Activated CD8-positive, alpha-beta memory T cell treated with anti-CD3 and anti-CD28 coated beads, Interleukin-2, amount 50 U/mL, for 4 hours (primary cell): ENCODE measurements at places on chromosomes 13 and 19.
A peak's percentile ranks its signal among the peaks of the same experiment; 100 is the strongest.

- no peak for DNase-seq
These were observed 13.4 kb downstream of the SERP2 start for GRCh38 chr13:44386913-44387556.

DNA sequence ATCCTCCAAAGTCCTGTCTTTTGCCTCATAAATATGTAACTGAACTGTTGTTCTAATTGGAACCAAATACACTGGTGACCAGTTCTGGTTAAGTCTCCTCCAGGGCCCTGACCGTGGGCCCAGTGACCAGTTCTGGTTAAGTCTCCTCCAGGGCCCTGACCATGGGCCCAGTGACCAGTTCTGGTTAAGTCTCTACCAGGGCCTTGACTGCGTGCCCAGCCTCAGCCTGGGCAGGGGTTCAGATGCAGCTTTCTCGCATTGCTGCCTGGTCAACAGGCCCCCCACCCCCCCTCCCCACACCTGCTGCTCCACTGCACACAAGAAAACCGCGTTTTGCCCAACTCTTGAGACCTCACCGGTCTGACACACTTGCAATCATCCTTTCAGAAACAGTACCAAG is 3.8 kb upstream of the GRTP1 start:
- DNase-seq = no peak

GRCh38 chr13:111303559-111303958 is 16.9 kb upstream of the TEX29 start:
- DNase-seq = no peak

- DNase-seq = peak; percentile 71
These were observed 12.7 kb downstream of the NPAS1 start for GRCh38 chr19:47032171-47032811.

DNA sequence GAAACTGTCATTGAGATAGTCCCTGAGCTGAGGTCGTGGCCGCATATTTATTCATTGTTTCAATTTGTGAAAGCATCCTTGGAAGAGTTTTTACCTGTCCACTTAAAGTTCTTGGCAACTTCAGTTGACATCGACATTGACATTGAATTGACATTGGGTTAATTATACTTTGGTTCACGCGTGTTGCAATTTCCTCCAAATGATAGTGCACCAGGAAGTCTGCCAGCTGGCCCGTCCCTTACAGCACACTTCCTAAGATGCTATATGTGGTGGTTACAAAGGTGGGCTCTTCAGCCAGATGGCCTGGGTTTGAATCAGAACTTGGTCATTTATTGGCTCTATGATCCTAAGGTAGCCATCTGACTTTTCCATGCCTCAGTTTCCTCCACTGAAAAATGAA is 176.0 kb downstream of the FGF14 start:
- DNase-seq = no peak

GRCh38 chr13:104635879-104636278 is 1569.7 kb upstream of the SLC10A2 start:
- no peak for DNase-seq

DNA sequence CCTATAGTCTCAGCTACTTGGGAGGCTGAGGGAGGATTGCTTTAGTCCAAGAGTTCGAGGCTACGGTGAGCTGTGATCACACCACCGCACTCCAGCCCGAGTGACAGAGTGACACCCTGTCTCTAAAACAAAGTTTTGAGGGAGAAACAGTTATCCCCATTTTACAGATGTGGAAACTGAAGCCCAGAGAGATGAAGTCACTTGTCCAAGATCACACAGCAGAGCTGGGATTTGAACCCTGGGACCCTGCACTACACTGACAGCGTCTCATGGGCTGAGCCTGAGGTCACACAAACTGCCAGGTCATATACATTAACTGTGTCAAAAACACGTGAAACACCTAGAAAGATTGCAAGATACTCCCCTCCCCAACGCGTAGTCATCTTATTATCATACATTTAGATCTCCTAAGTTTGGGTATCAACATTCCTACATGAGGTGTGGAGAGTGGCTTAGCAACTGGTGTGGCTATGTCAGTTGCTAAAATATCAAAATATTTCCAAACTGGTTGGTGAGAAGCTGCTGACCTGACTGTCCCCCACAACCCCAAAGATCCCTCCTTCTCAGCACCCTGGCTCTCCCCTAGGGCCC is 8.2 kb downstream of the FCGBP start:
- DNase-seq = no peak

GRCh38 chr13:111792956-111793355 is 274.0 kb upstream of the SOX1 start:
- DNase-seq = no peak

- no peak for DNase-seq
These were observed 21.2 kb upstream of the GPI start for GRCh38 chr19:34343751-34344150.

GRCh38 chr13:27510082-27510481 is 59.7 kb upstream of the MTIF3 start:
- DNase-seq = no peak

GRCh38 chr13:110644892-110645521 is 29.7 kb downstream of the NAXD start:
- peak; percentile 26 for DNase-seq

- no peak for DNase-seq
These were observed 1080.6 kb downstream of the PCDH17 start for GRCh38 chr13:58712191-58712590.

DNA sequence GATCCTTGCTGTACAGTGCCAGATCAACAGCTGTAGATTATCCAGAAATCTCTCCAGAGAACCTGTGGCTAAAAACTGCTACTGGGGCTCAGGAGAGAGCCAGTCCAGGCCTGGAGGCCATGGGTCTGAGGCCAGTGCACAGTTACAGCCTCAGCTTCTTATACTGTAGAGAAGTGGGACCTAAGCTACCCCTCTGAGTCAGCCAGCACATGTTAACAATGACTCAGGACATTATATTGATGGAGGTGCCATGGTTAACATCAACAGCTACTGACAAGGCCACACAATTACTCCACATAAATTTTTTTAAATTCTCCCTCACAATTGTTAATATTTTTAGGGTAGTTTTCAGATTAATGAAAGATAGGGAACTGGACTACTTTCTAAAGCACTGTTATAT is 138.5 kb downstream of the RBM26 start:
- no peak for DNase-seq

DNA sequence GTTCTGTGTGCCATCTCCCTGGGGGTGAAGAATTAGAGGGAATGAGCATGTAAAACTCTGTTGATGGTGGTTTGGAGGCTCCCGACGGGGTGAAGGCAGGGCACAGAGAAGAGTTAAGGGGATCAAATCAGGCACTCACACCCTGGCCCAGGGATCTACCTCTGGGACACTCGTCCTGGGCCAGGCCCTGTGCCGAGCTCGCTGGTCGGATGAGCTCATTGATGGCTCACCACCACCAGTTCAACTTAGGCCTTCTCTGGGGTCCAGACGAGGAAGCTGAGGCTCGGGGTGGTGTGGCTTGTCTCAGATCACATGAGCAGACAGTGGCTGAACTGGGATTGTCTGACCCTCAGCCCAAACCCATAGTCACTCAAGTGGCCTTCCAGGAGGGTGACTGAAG is 1.6 kb downstream of the NACC1 start:
- no peak for DNase-seq

DNA sequence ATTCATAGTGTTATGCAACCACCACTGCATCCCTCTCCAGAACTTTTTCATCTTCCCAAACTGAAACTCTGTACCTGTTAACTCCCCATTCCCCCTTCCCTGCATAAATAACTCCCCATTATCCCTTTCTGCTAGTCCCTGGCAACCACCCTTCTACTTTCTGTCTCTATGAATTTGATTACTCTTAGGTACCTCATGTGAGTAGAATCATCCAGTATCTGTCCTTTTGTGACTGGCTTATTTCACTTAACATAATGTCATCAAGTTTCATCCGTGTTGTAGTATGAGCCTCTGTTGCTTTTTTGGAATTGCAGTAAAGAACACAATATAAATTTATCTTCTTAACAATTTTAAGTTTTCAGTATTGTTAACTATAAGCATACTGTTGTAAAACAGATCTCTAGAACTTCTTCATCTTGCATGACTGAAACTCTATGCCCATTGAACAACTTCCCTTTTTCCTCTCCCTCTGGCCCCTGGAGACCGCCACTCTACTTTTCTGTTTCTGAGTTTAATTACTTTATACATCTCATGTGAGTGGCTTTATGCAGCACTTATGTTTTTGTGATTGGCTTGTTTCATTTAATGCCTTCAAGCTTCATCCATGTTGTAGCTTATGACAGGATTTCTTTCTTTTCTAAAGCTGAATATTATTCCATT is 87.3 kb upstream of the ABCC4 start:
- no peak for DNase-seq

DNA sequence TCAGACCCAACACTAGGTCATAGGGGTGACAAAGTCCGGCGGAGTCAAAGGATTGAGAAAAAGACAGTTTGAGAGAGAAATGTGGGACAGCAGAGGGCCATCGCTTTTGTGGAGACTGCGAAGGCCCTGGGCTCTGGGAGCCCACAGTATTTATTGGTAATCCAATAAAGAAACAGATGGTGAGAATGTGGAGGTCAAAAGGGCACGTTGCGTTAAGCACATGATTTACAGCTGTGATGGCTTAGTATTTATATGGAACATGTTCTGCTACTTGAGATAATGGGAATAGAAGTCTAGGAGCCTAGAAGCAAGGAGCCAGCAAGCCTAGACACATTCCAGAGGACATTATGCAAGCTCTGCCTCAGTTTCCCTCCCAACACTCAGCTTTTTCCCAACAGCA is 2521.1 kb downstream of the PCDH9 start:
- DNase-seq = no peak

DNA sequence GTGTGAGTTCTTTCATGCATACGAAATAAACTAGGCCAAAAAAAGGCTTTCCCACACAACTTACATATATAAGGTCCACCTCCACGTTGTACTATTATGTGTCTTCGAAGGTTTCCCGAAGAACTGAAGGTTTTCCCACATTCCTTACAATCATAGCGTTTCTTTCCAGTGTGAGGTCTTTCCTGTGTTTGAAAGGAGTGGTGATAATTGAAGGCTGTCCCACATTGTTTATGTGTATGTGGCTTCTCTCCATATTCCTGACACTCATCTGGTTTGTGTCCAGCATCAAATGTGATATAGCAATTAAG is 14.6 kb downstream of the ZNF442 start:
- no peak for DNase-seq

GRCh38 chr19:33255781-33256180 is 30.1 kb upstream of the SLC7A10 start:
- no peak for DNase-seq

DNA sequence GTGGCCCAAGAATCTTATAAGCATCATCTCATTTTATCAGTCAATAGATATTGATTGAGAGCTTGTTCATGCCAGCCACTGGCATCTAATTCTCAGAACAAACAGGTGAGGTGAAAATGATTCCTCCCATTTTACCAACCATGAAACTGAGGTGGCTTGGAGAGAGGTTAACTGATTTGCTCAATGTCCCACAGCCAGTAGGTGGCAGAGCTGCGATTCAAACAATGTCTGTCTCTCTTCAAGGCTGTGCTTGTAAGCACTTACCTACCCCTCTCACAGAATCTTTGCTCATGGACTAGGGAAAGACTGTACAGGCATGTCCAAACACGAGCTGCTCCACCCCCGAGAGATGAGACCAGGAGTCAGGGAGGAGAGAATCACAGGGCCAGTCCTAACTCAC is 21.5 kb upstream of the GSX1 start:
- no peak for DNase-seq

GRCh38 chr19:52665529-52665928 is 27.4 kb upstream of the ZNF83 start:
- no peak for DNase-seq

- DNase-seq = no peak
These were observed 20.0 kb upstream of the GPR18 start for GRCh38 chr13:99278200-99278599.

DNA sequence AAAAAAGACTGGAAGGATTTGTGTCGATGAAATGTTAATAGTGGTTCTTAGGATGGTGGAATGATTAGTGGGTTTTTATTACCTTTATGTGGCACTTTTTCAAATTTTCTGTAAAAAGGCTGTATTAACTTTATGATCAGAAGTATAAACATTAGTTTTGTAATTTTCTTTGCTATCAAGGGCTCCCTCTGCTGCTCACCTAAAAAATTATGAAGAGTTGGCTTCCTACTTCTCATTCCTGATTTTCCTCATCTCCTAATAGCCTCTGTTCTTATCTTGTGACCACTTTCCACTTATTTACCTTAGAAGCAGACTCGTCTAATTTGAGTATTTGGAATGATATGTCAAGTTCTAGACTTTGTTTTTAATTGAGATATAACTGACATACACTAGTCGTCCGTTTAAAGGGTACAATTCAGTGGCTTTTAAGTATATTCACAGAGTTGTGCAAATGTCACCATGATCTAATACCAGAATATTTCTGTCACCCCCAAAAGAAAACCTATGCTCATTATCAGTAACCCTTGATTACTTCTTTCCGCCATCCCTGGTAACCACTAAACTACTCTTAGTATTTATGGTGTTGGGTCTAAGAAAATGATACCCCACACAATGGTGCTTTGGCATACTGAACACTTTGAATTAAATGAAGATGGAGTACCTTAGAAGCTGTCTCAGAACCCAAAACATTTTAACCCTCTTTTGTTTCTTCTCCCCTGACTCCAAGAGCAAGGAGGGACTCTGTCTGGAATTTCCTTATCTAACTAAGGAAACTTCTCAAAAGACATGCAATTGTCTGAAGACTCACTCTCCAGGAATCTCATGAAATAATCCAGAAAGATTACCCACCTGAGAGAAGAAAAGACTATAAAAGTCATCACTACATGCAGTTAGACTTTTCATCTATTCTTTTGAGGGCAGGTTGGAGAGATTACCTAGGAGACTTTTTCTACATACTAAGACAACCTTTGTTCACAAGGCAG is 311.3 kb downstream of the DLEU7 start:
- DNase-seq = no peak

DNA sequence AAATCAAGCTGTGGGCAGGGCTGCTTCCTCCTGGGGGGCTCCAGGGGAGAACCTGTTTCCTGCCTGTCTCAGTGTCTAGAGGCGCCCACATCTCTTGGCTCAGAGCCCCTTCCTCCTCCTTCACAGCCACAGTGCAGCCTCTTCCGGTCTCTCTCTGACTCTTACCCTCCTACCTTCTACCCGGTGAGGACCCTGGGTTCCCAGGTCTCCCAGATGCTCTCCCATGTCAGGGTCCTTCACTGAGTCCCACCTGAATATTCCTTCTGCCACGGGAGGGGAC is 153.1 kb downstream of the KDM4B start:
- no peak for DNase-seq

DNA sequence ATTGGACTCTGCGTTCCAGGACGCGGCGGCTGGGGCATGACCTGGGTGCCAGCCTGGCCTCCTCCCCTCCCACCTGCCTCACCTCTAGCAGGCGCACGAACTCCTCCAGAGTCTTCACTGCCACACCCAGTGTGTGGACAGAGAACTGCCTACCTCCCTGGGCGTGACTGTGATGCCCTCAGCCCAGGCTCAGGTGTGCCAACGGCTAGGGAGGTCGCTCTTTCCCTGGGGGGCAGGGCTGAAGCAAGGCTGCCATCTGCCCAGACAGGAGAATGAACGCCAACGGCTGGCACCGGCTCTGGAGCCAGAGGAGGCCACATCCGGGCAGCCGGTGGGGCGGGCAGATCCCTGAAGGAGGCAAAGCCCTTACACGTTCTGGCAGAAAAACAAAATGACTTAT is 11.3 kb downstream of the NANOS3 start:
- no peak for DNase-seq
